Suprapubic skin (tissue), 4 donors: ENCODE measurements at places on chromosomes 1 and 21.

DNA sequence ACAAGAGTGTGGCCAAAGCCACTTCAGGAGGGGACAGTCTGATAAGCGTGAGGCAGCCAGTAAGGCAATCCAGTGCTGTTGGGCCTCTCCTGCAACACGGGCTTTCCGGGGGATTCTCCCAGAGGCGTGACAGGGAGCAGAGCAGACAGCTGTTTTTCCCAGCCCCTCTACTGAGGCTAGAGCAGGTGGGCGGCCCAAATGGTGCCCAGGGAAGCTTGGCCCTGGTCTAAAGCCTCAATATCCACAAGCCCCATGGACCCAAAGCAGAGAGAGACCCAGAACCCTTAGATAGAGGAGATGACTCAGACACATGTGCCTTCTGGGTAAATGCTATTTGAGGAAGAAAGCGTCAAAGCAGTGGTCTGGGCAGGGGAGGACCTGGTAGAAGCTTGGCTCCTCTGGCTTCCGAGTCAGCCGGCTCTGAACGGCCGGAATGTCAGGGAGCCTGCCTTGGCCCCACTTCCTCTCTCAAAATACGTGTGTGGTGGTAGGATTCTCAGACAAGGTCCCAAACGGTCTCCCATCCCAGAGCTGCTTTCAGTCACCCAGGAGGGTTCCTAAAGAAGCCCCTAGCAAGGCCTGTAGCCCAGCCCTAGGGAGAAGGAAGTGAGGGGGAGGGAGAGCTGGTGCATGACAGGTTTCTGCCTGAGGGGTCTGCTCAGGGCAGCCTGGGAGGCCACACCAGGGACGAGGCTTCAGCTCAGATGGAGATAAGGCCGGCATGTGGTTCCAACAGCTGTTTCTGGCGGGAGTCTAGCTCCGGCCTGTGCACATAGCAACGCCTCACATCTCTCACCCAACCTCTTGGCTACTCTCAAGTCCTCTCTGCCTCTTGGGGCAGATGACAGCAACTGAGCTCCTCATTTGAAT, 28.8 kb downstream of the PIK3C2B start:
- no peak for DNase-seq

- no peak for DNase-seq
Observed at GRCh38 chr1:39852876-39853275, 30.4 kb downstream of the TRIT1 start.

DNA sequence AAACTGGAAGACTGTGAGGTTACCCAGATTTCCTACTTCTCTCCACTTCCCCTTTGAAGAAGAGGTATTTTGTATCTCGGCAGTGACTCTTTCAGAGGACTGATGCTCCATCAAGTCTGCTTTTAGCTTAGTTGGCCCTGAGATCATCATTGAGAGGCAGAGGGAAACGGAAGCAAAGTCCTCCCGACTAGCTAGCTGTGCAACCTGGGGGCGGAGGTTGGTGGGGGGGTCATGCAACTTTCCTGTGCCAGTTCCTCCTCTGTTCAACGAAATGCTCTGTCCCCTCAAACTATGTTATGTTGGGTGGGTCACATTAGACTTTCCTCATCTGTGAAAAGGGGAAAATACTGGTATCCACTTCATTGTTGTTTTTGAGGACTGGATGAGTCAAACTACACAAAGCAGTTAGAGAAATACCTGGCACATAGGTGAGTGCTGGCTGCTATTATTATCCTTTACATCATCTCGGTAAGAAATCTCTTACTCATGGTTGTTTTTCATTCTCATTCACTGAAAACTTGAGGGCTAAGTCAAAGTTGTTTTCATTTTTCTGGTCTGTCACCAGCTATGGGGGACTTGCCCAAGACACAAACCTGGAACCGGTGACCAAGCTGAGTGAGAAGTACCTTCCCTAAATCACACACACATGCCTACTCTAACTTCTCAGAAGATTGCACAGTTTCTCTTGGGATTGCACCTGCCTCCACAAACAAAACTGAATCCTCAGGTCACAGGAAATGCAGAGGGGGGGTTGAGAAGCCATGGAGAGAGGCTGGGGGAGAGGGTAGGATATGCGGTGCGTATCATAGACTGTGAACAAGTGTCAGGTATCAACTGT, 83.3 kb downstream of the ABCA4 start:
- no peak for DNase-seq

- no peak for DNase-seq
Observed at GRCh38 chr1:154324241-154324640, 1.1 kb upstream of the ATP8B2 start.

DNA sequence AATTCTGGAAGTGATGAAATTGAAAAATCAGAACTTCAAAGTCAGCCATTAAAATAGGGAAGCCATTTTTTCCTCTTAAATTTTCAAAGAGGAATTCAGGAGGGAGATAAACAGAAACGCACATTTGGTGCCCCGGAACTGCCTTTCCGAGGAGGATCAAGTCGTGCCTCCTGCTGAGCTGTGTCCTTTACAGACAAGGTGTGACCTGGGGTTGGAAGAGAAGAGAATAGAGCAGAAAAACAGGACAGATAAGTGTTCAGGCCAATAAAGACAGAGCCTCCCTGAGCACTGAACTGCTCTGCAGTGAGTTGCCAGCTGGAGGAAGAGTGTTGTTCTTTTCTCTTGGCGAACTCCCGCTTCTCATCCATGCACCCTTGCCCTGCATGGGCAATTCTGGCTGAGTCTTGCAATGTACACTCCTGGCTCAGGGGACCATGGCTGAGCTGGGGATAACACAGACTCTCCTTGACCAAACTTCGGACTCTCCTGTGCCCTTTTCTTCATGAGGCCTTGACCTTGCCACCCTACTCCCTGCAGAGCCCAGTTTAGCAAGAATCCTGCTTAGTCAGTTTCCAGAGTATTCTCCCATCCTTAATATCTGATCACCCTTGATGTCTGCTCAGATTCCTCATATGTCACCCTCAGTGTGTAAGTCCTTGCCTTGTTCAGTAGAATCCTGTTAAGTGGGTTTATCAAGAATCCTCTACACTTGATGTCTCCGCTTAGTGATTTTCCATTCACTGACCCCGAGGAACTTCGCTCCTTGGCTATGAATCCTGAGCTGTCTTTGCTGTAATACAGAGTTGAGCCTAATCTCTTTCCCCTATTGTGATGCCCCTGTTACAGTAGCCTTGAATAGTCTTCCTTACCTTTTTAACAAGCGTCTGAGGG, 1.3 kb upstream of the MTARC1 start:
- no peak for DNase-seq

DNA sequence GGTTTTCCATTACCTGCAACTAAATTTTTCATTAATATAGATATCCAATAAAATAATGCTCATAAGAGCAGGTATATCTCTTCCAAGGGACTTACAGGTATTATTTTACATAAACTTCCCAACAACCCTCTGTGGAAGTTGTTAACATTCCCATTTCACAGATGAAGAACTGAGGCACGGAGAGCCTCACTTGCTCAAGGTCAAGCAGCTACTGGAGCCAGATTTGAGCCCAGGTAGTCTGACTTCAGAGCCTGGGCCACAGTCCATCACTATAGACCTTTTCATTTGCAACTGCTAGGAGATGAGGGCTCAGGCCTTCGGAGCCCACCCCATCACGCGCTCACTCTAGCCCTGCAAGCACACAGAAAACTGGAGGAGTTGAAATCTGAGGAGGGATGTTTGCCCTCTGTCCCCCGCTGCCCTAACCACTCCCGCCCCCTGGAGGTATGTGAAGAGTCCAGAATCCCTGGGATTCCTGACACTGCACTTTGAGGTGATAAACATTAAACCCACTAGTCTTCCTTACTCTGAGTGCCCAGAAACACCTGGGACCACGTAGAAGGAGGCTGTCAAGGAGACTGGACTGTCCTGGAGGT, 11.7 kb upstream of the ALPL start:
- DNase-seq = no peak

GRCh38 chr1:173020138-173020750, 30.5 kb downstream of the TNFSF18 start:
- DNase-seq = no peak

GRCh38 chr1:40739455-40740008, 44.1 kb upstream of the KCNQ4 start:
- no peak for DNase-seq

DNA sequence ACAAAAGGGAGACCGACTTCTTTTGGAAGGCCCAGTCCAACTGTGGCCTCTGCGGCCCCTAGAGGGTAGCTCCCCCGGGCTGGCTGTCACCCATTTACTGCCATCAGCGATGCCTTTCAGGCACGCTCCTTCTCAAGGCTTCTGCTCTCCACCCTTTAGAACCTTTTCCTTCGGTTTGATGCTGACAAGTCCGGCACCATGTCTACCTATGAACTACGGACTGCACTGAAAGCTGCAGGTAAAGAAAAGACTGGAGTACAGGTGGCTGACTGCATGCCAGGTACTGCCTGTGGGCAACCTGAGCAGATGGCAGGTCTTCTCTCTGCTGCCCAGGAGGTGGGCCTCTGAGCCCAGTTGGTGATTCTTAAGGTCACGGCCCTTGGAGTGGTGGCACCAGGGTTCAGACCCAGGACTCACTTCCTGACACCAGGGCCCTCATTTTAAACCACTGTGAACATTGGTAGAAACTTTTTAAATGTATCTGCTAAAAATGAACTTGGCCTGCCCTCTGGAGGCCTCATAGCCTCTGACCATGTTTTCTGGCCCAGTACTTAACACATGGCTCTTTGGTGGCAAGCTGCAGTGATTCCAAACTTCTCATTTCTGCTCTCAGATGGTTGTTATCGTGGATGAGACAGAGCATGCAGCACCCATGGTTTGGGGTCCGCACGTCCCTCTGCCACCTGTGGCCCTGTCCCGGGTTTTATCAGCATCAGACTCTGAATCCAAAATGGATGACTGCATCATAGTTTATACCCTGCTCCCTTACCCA, 45.7 kb downstream of the CAPN9 start:
- no peak for DNase-seq

GRCh38 chr1:11982010-11982392, 1.8 kb downstream of the MFN2 start:
- no peak for DNase-seq

- DNase-seq = no peak
Observed at GRCh38 chr21:24076179-24076578, 1531.1 kb downstream of the MRPL39 start.

DNA sequence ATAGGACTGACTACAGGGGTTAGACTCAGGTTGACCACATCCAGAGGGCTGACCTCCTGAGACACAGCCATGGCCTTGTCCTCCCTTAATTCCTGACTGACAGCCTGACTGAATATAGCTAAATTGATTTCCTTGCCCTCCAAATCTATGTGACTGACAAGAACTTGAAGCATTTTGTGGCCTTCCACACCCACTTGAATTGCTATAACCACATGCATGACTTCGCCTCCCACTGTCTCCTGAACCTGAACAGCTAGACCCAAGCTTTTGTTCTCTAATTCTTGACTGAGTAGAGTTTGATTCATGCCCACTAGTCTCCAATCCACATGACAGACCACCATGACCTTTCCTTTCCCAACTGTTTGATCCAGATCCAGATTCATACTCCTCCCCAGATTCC, 3.1 kb downstream of the FLG2 start:
- DNase-seq = no peak

- no peak for DNase-seq
Observed at GRCh38 chr1:9281071-9281827, 11.4 kb upstream of the SPSB1 start.

DNA sequence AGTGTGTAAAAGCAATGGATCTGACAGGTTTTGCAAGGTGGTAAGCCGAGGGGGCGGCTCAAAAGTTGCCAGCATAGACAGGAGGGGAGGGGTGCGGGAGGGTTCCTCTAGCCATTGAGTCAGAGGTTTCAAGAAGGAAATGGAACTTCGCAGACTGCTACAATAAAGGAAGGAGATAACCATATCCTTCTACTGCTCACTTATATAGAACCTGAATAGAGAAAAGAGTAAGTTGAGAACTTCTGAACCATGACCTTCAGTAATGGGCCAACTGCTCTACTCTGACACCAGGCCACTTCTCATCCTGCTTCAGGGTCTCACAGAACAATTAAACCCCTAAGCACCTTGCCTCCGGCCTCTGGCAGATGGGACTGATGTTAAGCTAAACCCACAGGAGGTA, 26.3 kb upstream of the BCAR3 start:
- no peak for DNase-seq

- no peak for DNase-seq
Observed at GRCh38 chr1:48026701-48027532, 29.7 kb upstream of the TRABD2B start.

- DNase-seq = no peak
Observed at GRCh38 chr1:5526822-5527551, 465.2 kb downstream of the NPHP4 start.

GRCh38 chr21:42056468-42056867, 14.6 kb upstream of the UMODL1 start:
- no peak for DNase-seq

DNA sequence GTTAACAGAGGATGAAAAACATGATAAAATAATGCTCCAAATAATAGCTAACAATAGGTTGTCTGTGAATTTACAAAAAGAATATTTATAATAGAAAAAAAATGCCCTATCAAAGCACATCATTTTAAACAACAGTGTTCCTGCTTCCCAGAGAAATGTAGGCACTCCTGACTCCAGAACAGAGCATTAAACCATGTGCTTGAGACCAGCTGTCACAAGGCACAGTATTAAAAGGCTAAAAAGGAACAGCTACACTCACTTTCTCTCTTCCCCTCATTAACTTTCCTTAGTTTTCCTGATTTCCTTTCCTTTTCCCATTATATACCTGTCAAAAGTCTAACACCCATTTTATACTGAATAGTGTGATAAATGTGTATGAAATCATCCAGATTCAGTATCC, 10.9 kb downstream of the VAV3 start:
- DNase-seq = no peak

- no peak for DNase-seq
Observed at GRCh38 chr1:153958961-153959260, 499 bp upstream of the CRTC2 start.

- DNase-seq = no peak
Observed at GRCh38 chr21:28751176-28751575, 241.5 kb downstream of the LTN1 start.

GRCh38 chr1:19866758-19867157, 15.4 kb upstream of the OTUD3 start:
- DNase-seq = no peak

DNA sequence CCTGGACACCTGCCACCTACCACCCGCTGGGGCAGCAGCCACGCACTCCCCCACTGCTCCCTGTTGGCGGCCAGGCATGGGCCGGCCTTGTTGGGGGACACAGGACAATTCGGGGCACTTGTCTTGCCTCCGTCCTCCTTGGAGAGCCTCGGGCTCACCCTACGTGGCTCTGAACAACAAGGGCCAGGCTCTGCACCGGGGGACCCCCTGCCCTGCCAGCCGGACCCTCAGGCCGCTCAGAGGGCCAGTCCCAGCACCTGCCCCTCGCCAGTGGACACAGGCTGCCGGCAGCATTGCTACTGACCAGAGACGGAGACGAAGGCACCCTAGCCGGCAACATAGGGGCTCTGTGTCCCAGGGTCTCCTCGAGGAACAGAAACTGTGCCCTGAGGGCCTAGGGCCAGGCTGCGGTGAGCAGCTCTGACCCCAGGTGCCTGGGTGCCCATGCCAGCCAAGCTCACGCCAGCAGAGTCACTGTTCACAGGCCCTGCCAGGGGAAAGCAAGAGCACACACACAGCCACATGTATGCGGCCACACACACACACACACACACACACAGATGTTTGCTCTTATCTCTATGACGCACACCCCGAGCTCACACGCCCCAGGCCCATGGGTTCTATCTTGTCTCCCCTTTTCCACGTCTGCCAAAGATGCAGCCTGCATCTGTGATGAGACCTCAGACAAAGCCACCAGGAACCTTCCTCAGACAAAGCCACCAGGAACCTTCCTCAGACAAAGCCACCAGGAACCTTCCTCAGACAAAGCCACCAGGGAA, 45.9 kb downstream of the MORN1 start:
- peak; percentile 51 for DNase-seq

GRCh38 chr1:107843989-107844388, 121.0 kb downstream of the VAV3 start:
- DNase-seq = no peak
